ENCODE measurements at places on chromosomes 1 and 21.

GRCh38 chr1:214993419-214993818 lies 89.1 kb upstream of the KCNK2 start:
- no peak for DNase-seq

DNA sequence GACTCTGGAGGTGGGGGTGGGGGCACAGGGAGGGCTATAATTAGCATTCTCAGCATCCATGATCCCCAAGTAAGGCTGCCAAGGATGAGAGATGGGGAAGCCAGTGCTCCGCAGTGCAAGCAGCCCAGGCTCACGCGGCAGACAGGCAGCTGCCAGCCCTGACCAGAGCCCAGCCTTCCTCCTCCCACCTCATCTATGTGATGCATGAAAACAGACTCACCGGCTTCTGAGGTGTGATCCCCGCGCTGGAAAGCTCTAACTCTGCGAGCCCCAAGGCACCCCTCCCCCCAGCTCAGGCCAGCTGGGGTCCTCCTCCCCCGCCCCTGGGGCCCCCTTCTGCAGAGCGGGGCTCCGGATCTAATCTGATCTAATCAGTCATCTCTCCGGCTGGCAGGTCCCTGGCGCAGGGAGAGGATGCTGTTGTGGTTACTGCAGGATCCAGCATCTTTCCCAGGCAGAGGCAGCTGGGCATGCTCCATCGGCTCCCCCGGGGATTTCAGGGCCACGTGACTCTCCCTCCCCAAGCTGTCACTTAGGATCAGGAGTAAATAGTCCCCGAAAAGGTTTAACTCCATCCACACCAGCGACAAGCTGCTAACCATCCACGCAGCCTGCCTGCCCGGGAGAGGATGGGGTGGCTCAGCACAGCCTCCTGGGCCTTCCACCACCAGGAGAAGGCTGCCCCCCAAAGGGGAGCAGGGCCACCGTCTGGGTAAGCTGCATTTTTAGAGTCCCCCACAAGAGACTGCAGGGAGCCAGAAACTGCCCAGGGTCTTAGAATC lies at the start of gene PLEKHA6:
PLEKHA6 (minus strand) TSS at position 456 of the 782 bp plus-strand sequence. CDS start 86,202 bp downstream, outside the sequence.
- DNase-seq: no peak

- DNase-seq: no peak
Observed at GRCh38 chr1:194795917-194796593, 1609.6 kb upstream of the B3GALT2 start.

- DNase-seq: no peak
Observed at GRCh38 chr1:155145491-155145890, 5.2 kb upstream of the DPM3 start.

GRCh38 chr1:85283475-85284199 lies 7.2 kb upstream of the BCL10 start:
- DNase-seq: no peak

DNA sequence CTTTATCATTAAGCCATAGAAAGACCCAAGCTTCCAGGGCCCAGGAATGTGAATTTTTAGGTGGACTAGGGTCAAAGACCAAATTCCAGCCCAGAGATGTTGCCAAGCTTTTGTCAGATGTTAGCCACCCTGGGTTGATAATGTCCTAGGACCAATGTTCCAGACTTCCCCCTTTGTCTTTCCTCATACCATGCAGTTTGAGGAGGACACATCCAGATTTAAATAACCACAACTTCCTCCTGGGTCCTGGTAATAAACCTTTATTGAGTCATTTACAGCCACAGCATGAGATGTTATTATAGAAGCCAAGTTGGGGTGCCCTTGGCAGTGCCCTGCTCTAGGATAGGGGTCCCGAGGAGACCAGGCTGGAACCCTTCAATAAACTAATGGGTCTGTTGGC lies 5.9 kb downstream of the TNR start:
- DNase-seq: no peak

DNA sequence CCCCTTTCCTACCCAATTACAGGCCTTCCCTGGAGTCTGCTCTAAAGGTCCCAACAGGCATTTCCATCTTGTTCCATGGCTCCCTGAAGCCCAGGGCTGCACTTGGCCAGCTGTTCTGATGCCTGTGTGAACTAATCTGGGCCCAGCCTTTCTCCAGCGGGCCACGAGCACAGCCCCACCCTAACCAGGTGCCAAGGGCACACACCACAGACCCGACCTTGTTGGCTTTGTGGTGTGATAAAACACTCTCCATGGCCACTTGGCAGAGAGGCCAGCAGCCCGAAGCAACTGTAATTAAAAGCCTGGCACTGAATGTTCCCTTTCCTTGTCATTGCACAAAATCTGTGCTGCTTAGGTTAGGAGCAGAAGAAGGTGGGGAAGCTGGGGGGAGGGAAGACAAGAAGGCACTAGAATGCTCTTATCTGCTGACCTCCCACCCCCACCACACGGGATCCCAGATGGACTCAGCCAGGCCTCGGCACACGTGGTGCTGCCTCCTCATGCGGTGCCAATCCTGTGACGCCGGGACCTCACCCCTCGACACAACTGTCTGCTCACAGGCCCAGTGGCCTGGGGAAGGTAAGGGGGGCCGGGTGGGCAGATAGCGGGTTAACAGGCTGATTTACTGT lies 9.9 kb downstream of the HCRTR1 start:
- DNase-seq: no peak

- no peak for DNase-seq
Observed at GRCh38 chr1:118321840-118322239, 136.8 kb upstream of the SPAG17 start.

DNA sequence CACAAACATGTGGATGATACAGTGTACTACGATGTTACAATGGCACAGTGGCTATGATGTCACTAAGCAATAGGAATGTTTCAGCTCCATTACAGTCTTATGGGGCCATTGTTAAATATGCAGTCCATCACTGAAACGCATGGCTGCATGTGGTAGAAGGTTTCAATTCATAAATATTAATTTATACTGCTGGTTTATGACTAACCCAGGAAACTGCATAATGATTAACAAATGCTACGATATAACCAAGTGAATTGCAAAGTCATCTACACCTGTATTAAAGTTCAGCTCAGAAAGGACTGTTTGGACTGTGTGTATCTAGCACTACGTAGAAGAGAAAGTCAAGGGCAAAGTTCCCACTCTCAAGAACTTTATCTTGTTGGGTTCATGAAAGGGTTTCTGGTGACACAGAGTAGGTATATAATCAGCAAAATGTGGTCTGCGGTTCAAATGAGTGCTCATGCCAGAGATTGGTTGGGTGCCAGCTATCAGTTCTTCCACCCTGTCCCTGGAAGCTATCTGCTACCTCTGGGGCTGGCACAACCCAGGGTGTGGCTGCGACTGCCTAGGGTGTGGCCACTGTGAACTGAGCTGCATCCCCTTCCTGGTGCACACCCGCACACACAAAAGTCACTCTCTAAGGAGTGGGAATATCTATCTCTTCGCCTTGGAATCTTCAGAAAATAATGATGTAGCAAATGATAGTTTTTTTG lies 14.8 kb downstream of the MGST3 start:
- no peak for DNase-seq

GRCh38 chr1:32246888-32247273 lies at the start of gene FAM167B:
Gene FAM167B, plus strand, starts transcription at chr1:32247222. Its CDS starts 200 bp downstream, at chr1:32247422.
- DNase-seq: no peak

DNA sequence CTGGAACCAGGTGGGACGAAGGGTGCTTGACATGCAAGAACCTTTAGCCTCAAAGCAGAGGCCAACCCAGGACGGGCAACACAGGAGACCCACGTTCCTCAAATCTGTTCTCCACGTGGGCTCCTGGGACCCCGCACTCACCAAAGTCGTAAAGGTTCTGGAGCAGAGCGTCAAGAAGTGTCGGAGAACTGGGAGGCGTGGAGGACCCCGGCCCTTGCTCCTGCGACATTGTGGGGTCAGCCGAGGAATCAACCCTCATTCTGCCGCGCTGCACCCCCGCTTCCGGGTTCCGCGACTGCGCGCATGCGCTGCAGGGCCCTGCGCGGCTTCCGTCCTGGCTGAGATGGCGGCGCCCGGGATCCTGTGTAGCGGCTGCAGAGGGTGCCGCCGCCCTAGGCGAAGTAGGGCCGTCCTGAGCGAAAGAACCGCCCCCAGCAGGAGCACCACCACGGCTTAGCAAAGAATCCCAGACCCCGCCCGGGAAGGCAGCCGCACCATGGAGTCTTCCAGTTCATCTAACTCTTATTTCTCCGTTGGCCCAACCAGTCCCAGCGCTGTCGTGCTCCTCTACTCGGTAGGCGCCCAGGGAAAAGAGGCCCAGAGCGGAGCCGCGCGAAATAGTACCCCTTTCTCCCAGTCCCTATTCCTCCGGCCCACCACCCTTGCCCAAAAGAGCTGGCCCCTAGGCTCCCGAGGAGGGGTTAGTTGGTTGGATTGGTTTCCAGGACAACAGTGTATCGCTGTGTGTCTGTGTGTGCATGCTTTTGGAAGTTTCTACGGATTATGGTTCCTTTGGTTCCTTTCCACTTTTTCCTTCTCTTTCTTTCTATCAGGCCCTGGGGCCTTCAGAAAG lies at the start of gene GNPAT:
GNPAT (plus strand) TSS at position 330 of the 853 bp plus-strand sequence; CDS start at position 497, 167 bp downstream.
- peak; percentile 66 for DNase-seq

- no peak for DNase-seq
Observed at GRCh38 chr1:219526074-219526473, 86.8 kb downstream of the ZC3H11B start.

GRCh38 chr21:35628316-35628715 lies 432.0 kb downstream of the SETD4 start:
- no peak for DNase-seq

All from omental fat pad (tissue), 4 donors.